G401 (cell line): ENCODE measurements at places on chromosomes 11 and 22. TPM values are rescaled to one million over a fixed set of nuclear protein-coding genes. Genes with fewer than 3 reads are reported as not detected.

DNA sequence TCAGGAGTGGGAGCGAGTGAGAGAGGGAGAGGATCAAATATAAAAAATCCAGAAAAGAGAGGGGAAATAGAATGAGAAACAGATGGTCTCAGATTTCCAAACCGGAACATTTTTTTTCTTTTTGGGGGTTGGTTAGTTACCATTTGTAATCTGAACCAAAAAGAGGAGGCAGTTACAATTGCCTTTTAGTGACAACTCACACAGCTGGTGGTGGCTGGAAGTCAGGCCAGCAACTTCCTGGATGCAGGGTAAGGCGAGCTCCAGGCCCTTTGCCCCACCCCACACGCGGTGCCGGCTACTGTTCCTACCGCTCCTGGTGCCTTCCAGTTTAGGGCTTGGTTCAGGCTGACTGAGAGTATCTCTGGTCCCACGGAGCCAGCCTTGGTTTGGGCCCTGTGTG lies 21.0 kb upstream of the UBASH3B start:
- peak; percentile 75 for DNase-seq

DNA sequence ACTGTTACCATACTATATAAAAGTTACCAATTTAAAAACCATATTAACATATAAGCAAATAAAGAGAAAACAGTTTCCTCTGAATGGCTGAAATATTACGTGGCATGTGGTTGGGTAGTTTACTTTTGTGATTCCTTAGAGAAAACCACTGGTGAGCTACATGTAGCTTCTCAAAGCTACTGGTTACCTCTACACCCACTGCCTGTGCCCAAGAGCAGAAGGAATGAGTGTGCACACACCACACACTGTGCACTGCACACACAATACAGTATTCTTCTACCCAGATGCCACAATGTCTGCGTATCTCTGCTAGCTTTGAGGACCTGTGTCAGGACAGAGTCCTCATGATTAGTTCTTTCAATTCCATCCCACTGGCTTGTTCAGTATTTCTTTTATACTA lies 25.5 kb upstream of the YPEL1 start:
- no peak for DNase-seq

DNA sequence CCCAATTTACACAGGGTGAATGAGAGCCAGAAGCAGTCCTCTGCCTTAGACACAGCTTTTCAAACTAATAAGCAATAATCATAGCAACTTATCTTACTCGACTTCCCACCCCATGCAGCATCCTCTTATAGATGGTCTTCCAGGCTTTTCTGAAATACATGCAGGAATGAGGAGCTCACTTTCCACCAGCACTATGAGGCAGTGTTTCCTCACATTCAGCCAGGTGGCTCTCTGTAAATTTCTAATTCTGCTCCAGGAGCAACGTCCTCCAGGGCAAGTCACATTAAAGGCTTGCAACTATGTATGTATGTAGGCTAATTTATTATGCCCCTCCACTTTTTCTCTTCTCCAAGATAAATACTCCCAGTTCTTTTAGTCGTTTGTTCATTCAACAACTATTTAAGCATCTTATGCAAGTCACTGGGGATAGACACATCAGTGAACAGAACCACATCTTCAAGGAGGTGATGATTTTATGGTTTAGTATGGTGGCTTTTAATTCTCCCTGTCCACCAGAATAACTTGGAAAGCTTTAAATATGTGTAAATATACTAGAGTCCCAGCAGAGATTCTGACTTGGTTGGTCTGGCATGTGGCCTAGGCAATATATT lies 59.9 kb downstream of the PAK1 start:
- no peak for DNase-seq

The ENTHD1 gene
- total RNA-seq = not detected in 2 replicates

DNA sequence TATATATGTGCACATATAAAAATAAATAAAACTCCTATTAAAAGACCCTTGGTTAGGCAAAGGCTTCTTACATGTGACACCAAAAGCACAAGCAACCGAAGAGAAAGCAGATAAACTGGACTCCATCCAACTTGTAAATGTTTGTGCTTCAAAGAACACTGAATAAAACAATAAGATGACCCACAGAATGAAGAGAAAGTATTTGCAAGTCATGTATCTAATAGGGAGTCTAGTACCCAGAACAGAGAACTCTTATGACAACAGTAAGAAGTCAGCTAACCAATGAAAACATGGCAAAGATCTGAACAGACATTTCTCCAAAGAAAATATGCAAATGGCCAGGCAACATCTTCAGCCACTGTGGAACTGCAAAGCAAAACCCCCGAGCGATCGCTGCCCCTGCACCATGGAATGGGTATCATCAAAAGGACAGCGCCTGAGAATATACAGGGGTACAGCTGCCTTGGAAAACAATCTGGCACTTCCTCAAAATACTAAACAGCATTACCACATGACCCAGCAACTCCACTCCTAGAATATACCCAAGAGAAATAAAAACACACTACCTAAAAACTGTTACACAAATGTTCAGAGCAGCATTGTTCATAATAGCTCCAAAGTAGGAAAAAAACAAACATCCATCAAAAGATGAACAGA lies 17.2 kb downstream of the BRD1 start:
- DNase-seq = no peak

DNA sequence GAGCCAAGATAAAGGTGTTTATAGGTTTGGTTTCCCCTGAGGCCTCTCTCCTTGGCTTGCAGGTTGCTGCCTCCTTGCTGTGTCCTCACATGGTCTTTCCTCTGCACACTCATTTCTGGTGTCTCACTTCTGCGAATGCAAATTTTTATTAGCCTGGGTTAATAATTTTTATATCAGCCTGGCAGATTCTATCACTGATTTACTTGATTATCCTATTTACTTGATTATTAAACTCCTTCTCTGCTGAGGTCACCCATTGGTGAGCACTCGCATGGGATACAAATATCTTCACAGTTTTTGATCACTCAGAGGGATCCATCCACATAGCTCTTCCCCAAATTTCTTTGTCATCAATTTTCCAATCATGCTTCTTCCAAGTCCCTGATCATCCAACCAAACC lies 90.9 kb upstream of the IGLL5 start:
- DNase-seq = no peak

DNA sequence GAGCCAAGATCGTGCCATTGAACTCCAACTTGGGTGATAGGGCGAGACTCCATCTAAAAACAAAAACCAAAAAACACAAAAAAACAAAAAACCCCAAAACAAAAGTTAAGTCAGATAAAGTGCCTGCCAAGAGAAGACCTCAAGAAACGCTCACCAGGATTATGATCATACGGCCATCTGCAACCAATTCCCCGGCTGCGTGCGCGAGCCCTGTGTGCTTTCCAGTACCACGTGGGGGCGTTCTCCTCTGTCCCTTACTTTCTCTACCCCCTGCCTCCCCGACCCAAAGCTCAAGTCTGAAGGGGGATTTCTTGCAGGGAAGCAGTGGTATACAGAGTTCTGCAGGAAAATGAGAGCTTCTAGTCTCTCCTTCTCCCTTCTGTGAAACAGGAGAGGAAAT lies 10.5 kb upstream of the RPS19BP1 start:
- DNase-seq = no peak

DNA sequence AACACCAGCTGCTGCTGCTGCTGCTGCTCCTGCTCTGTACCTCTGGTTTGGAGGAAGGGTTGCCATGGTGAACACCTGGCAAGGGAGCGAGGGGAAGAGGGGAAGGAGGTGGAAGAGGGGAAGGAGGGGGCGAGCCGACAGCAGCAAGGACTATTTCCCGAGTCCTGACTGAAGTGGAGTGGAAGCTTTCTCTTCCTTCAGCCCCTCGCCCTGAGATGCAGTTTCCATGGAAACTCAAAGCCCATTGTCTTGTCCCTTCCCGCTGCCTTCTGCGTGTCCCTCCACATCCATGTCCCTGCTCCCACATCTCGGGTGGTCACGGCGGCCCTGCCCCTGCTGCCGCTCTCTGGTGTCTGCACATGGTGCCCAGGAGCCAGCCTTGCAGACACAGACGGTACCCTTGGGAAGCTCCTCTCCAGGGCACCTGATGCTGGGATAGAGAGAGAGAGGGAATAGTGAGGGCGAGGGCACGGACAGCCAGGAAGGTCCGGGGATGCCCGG lies 28.6 kb downstream of the FAM83F start:
- no peak for DNase-seq

- no peak for DNase-seq
Observed at GRCh38 chr11:10747733-10748132, 3.3 kb upstream of the CTR9 start.

The CLCF1 gene
- 1.9 and 4.2 TPM in 2 replicates for total RNA-seq

The RIMBP3B gene
- total RNA-seq = 0.25 and 0.34 TPM in 2 replicates

DNA sequence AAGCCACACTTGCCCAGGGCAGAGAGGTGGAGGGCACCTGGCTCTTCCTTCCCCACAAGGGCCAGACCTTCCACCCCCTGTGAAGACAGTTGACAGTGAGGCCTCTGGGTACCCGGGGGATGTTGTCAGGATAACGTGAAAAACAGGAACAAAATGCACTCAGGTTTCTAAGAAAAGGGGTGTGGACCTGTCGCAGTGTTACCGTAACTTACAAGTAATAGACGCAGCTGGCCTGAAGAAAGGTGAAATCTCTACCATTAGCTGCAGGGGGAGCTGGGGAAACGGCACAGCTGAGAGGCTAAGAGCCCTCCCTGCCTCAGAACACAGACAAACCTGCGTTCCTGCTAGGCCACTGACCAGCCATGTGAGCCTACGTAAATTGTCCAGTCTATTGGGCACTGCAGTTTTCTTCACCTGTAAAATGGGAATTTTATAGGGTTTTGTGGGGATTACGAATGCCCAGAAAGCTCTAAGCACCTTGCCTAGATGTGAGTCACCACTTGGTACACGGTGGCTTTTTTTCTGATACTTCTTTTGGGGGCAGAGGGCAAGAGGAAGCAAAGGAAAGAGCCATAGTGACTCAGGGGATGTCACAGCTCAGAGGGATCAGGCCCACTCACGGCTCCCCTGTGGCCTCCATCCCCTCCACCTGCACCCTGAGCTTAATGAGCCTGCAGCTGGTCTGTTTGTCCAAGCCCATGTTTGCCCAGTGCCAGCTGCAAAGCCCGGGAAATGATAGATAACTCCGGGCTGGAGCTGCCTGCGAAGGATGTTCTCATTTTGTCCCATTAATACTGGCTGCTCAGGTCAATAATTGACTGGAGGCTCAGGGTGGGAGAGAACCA lies 18.4 kb upstream of the CABP7 start:
- peak; percentile 46 for DNase-seq

- peak; percentile 14 for DNase-seq
Observed at GRCh38 chr22:27804470-27805297, 3.1 kb upstream of the MN1 start.

The CCDC116 gene
- total RNA-seq = not detected in 2 replicates

DNA sequence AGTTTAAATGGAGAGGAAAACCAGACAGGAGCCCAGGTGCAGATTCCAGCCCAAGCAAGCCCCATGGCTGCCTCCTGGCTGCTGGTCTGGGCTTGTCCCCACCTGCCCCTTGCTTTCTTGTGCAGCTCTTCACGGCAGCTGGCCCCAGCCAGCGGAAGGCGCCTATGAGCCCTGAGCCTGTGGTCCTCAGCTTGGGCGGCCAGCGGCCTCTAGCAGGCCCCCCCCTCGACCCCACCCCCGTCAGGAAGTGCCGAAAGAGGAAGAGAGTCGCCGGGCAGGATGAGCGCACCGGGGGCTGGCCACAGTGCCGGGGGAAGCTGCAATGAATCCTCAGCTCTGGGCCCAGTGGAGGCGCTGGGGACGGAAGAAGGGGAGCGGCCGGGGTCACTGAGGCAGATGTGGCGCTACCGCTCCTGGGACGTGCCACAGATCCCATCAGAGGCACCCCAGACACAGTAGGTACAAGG lies 2.1 kb upstream of the DGKZ start:
- DNase-seq = no peak

- DNase-seq = no peak
Observed at GRCh38 chr11:96197801-96198701, 144.9 kb downstream of the MAML2 start.

DNA sequence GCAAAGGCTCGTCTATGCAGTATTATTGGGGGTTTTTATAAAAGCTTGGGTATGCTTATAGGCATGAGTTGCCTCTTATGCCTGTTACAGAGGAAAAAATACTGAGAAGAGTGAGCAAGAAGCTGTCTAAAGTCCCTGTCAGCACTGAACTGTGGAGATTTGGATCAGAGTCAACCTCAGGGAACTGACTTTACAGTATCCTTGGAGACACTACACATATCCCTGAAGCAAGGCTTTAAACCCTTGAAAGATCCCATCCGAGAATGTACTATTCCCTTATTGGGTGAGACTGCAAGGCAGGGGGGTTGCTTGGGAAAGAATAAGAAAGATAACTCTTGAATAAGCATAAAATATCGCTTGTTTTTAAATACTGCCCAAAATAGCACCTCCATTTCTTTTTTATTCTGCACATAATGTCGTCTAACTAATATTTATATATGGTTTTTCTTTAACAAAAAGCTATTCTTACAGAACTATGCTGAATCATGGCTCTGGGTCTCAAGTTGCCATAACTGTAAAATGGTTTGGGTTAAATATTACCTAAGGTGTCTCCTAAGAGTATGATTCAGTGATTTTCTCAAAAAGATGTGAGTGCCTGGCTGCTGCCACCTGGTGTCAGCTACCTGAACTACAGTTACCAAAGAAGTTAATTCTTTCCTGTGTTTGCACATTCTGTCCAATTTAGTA lies 1062.8 kb downstream of the DLG2 start:
- peak; percentile 63 for DNase-seq

- DNase-seq = no peak
Observed at GRCh38 chr11:43927925-43928707, 14.3 kb upstream of the C11orf96 start.

The LGR4 gene
- total RNA-seq = 2.9 and 9.7 TPM in 2 replicates

- no peak for DNase-seq
Observed at GRCh38 chr22:50445071-50445879, 29.6 kb downstream of the SBF1 start.
